ENCODE measurements at places on chromosomes 4 and X. TPM values are rescaled to one million over a fixed set of nuclear protein-coding genes. Genes with fewer than 3 reads are reported as not detected.

GRCh38 chrX:134073341-134073740 lies 87.9 kb upstream of the GPC3 start:
- H3K36me3 ChIP-seq, result no peaks in the 10 kb centered on the region
- no peak for DNase-seq
- no peaks in the 10 kb centered on the region for H3K4me1 ChIP-seq
- no peak overlapping the region for H3K27ac ChIP-seq
- peaks cover 50% of the 10 kb centered on the region for H3K27me3 ChIP-seq
- no peak overlapping the region for H3K4me3 ChIP-seq

- DNase-seq, result no peak
- H3K36me3 ChIP-seq, result no peaks in the 10 kb centered on the region
- H3K4me3 ChIP-seq, result no peak overlapping the region
- no peak overlapping the region for H3K27ac ChIP-seq
- H3K4me1 ChIP-seq, result no peaks in the 10 kb centered on the region
Observed at GRCh38 chrX:128460835-128461234, 408.6 kb upstream of the ACTRT1 start.

- H3K36me3 ChIP-seq, result no peaks in the 10 kb centered on the region
- no peak overlapping the region for H3K27ac ChIP-seq
- H3K4me1 ChIP-seq, result no peaks in the 10 kb centered on the region
- H3K27me3 ChIP-seq, result no peaks in the 10 kb centered on the region
- no peak overlapping the region for H3K4me3 ChIP-seq
Observed at GRCh38 chrX:34629572-34629971, 27.5 kb downstream of the TMEM47 start.

- H3K27me3 ChIP-seq, result no peaks in the 10 kb centered on the region
- H3K27ac ChIP-seq, result no peak overlapping the region
- H3K36me3 ChIP-seq, result no peaks in the 10 kb centered on the region
- DNase-seq, result no peak
- no peaks in the 10 kb centered on the region for H3K4me1 ChIP-seq
Observed at GRCh38 chr4:127006446-127006877, 626.3 kb upstream of the INTU start.

Gene CYSLTR1
- 3.6 TPM for total RNA-seq

DNA sequence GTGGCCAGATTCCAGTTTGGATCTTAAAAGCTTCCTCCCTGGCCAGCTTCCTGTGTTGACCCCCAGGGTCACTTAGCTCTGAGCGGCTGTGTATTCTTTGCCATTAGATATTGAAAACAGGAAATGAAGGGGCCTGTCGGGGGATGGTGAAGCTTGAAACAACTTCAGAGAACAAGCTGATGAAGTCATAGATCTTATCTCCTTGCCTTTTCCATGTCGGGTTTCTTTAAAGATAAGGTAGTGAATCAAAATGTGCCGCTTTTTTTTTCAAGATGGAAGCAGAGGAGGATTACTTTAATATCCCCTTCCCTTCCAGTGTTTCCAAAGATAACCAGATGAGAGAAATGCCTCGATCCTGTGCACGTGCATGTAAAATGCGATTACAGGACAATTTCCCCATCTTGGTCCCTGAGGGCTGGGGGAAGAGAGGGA lies 508.5 kb downstream of the MID1IP1 start:
- DNase-seq, result no peak
- H3K4me3 ChIP-seq, result no peak overlapping the region
- H3K36me3 ChIP-seq, result no peaks in the 10 kb centered on the region
- H3K27me3 ChIP-seq, result no peaks in the 10 kb centered on the region

GRCh38 chr4:84394386-84394785 lies 104.7 kb downstream of the NKX6-1 start:
- H3K4me3 ChIP-seq, result no peak overlapping the region
- no peak overlapping the region for H3K27ac ChIP-seq
- H3K27me3 ChIP-seq, result no peaks in the 10 kb centered on the region
- no peak for DNase-seq
- no peaks in the 10 kb centered on the region for H3K4me1 ChIP-seq

- no peaks in the 10 kb centered on the region for H3K36me3 ChIP-seq
- H3K27me3 ChIP-seq, result no peaks in the 10 kb centered on the region
Observed at GRCh38 chrX:38754818-38755718, 46.2 kb upstream of the MID1IP1 start.

Gene BMX
- total RNA-seq, result 3.9 TPM

Gene NDNF
- total RNA-seq, result 2.6 TPM

Gene KLKB1
- 0.96 TPM for total RNA-seq

- H3K27ac ChIP-seq, result no peak overlapping the region
- H3K4me3 ChIP-seq, result no peak overlapping the region
- no peaks in the 10 kb centered on the region for H3K4me1 ChIP-seq
- H3K27me3 ChIP-seq, result no peaks in the 10 kb centered on the region
Observed at GRCh38 chr4:89258506-89258905, 49.1 kb downstream of the GPRIN3 start.

DNA sequence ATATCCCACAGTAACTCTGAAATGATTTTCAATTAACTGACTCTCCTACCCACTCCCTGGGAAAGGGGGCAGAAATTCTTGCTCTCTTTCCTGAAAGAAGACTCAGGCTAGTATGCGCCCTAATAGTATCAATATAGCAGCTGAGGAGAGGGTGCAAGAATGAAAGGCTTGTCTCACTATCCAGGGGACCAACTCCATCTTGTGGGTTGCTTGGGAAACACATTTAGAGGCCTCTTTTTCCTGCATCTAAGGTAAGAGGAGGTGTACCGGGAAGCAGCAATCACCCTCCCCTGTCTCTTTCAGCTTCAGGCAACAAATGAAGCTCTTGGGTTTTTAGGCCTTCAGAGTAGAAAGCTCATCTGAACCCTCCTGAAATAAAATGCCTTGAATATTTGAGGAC lies 11.3 kb downstream of the TMEM255A start:
- H3K4me3 ChIP-seq, result no peak overlapping the region
- no peaks in the 10 kb centered on the region for H3K4me1 ChIP-seq
- no peak overlapping the region for H3K27ac ChIP-seq
- no peaks in the 10 kb centered on the region for H3K36me3 ChIP-seq
- H3K27me3 ChIP-seq, result peaks cover 11% of the 10 kb centered on the region
- DNase-seq, result no peak

DNA sequence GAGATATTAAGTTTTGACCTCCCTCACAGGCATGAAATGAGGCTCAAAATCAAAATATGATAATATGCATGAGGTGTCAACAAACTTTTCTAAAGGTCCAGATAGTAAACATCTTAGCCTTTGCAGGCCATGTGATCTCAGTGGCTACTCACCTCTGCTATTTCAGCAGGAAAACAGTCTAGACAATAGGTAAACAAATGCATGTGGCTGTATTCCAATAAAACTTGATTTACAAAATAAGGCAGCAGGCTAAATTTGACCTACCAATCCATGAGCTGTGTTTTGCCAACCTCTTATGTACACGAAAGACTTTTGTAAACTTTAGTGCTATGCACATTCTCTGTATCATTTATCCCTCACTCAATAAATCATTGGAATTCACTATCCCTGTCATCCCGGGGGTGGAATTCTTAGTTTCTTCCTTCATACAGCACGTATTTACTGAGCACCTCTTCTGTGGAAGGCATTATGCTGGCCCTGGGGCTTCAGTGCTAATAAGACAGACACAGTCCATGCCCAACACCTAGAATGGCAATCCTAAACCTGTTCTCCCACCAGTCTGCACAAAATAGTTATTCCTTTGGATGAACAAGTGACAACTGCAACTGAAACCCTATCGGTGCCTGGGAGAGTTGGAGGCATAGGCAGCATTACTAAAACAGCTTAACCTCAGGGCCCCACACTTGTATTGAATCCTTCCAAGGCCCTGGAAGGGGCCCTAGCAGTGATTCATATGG lies 19.9 kb downstream of the MAGEB17 start:
- H3K36me3 ChIP-seq, result no peaks in the 10 kb centered on the region
- no peak for DNase-seq
- H3K27ac ChIP-seq, result no peak overlapping the region
- no peak overlapping the region for H3K4me3 ChIP-seq
- H3K4me1 ChIP-seq, result no peaks in the 10 kb centered on the region

DNA sequence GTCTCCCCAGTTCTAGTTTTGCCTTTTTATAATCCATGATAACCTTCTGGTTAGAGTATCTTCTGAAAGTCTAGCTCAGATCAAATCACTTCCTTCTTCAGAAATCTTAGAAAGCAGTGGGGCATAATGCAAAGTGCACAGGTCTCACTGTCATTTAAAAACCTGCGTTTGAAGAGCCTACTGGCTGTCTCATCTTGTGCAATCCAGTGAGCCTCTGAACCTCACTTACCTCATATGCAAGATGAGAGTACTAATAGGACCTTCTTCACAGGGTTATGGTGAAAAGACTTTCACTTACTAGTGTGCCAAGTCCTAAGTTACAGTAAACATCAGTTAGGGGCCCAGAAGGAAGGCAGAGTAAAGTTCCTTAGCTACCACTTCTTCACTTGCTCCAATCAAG lies 131.4 kb downstream of the ENOX2 start:
- no peak overlapping the region for H3K27ac ChIP-seq
- no peaks in the 10 kb centered on the region for H3K4me1 ChIP-seq
- H3K36me3 ChIP-seq, result no peaks in the 10 kb centered on the region
- no peak for DNase-seq

Gene TASL
- total RNA-seq, result 1.6 TPM

DNA sequence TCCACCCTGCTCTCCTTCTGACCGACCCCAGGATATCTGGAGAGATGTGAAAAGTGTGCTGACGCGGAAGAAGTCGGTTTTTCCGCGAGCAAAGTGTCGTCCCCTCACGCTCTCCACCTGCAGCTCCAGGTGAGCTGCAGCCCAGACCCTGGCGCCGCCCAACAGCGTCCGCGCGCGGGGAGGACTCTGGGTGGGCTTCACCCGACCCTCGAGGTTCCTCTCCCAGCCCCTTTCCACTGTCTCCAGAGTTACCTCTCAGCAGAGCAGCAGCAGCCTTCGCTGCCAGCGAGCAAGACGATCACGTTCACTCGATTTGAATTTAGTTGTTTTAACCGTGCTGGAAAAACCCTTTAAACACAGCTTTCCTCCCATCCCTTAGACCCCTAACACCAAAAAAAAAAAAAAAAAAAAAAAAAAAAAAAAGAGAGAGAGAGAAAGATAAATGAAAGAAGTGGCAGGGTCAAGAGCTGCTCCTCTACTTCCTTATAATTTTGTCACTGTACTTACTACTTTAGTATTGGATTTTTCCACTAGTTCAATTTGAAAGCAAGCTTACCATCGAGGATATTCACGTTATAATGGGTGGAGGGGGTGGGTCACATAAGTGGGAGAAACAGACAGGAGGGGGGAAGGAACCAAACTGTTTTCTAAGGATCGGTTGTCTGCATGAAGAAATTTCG lies 758 bp upstream of the NR3C2 start:
- peak overlapping the region; percentile 88 for H3K4me3 ChIP-seq
- no peak for DNase-seq
- peak overlapping the region; percentile 97 for H3K27ac ChIP-seq

Gene CCNG2
- 74.1 TPM for total RNA-seq

DNA sequence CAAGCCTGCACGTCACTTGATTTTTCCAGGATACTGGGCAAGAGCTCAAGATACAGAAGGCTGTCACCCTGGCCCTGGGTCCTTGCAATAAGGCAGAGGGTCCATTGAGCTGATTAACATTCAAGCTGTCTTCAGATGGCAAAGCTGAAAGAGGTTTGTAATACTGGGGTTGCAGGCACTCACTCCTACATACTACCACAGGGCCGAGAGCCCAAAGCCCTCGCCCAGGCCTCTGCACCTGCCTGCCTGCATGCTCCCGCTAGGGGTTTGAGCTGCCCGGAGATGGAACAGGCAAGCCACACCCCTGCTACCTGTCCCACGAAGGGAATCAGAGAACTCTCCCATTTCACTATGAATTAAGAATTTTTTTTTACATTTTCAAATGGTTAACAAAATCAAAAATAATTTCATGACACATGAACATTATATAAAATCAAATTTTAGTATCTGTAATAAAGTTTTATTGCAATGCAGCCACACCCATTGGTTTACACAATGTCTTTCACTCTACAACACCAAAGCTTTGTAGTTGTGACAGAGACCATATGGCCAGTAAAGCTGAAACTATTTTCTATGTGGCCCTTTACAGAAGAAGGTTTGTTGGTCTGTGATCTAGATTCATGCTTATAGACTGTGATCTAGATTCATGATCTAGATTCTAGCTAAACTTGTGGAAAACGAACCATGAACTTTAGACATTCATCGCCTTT lies 530.4 kb upstream of the IGFBP7 start:
- no peaks in the 10 kb centered on the region for H3K27me3 ChIP-seq
- no peaks in the 10 kb centered on the region for H3K4me1 ChIP-seq
- no peaks in the 10 kb centered on the region for H3K36me3 ChIP-seq
- H3K4me3 ChIP-seq, result no peak overlapping the region
- no peak overlapping the region for H3K27ac ChIP-seq
- no peak for DNase-seq

Gene ASB12
- not detected for total RNA-seq

DNA sequence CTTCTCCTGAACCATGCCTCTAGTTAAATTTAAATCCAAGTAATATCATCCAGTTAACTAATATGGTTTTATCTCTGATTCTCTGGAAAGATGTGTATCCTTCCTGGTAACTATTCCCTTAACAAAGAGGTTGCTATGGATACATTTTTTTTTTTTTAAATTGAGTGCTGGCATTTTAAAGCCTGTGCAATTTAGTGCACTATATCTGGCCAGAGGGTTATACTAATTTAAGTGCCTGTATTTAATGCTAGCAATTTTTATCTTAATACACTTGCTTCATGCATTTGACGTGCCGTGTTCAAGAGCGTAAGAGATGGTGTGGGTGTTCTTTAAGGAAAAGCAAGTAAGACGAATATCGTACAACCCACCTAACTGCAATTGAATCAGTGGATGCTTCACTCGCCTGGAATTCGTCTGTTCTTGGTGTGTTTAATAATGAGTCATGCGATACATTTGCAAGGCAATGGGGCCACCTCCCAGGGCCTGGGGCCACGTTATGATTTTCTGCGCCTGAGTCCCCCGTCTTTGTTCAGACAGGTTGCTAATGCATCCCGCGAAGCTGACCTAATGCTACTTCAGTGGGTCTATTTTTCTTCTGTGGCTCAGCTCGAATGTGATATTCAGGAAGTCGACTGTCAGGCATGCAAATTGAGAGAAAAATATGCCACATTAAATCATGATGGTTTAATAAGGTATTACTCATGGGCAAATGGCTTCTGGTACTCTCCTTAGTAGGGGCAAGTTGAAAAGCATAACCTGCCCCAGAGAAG lies 14.2 kb upstream of the MID1 start:
- no peak overlapping the region for H3K4me3 ChIP-seq
- no peaks in the 10 kb centered on the region for H3K27me3 ChIP-seq
- DNase-seq, result no peak
- H3K36me3 ChIP-seq, result no peaks in the 10 kb centered on the region

GRCh38 chr4:33724685-33725084 lies 2519.6 kb downstream of the ARAP2 start:
- H3K27me3 ChIP-seq, result no peaks in the 10 kb centered on the region
- no peak overlapping the region for H3K4me3 ChIP-seq
- DNase-seq, result no peak
- H3K27ac ChIP-seq, result no peak overlapping the region
- no peaks in the 10 kb centered on the region for H3K36me3 ChIP-seq

- H3K27me3 ChIP-seq, result no peaks in the 10 kb centered on the region
- H3K4me3 ChIP-seq, result no peak overlapping the region
- DNase-seq, result no peak
- H3K27ac ChIP-seq, result no peak overlapping the region
Observed at GRCh38 chr4:185280608-185281007, 71.2 kb downstream of the SNX25 start.
